Activated CD4-positive, alpha-beta T cell treated with anti-CD3 and anti-CD28 coated beads, Interleukin-2, amount 50 U/mL, for 1 hour (primary cell): ENCODE measurements at places on chromosomes 13 and 19.

GRCh38 chr13:23202383-23202782 lies 21.6 kb downstream of the SGCG start:
- no peak for DNase-seq

- DNase-seq, result peak; percentile 76
Observed at GRCh38 chr13:114110091-114110829, 22.2 kb downstream of the RASA3 start.

- DNase-seq, result no peak
Observed at GRCh38 chr19:50921426-50922316, 10.5 kb upstream of the KLK4 start.

DNA sequence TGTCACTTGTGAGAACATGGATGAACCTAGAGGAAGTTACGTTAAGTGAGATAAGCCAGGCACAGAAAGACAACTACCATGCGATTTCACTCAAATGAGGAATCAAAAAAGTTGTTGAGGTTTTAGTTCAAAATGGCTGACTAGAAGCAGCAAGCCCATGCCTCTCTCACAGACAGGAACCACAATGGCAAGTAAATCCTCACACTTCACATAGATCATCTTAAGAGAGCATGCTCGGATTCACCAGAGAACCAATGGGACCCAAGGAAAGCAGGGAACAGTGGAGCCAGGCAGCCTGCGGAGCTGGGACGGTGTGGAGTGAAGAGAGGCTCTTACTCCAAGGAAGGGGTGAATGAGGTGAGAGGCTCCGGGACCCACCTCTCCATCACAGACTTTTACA lies 581.0 kb downstream of the UQCRFS1 start:
- DNase-seq, result no peak

GRCh38 chr19:1286487-1287353 lies 1.0 kb downstream of the EFNA2 start:
- DNase-seq, result no peak

DNA sequence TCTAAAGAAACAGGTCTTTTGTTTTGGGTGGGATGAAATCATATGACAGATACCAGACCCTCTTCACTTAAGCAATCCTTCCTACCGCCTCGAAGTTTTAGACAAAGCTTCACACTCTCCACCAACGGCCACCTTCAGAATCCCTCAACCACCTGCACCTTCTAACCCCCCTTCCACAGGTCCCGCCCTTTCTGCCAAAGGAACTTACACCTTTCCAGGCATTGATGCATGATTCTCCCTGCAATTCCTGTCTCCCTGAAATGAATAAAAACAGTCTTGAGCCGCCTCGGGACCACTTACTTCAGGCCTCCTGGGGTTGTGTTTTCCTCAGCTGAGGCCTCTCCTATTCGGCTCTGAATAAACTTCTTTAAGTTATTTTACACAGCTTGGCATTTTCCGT lies 859 bp downstream of the ZNF433 start:
- DNase-seq, result no peak

- no peak for DNase-seq
Observed at GRCh38 chr13:25887962-25888655, 163.7 kb downstream of the SHISA2 start.

DNA sequence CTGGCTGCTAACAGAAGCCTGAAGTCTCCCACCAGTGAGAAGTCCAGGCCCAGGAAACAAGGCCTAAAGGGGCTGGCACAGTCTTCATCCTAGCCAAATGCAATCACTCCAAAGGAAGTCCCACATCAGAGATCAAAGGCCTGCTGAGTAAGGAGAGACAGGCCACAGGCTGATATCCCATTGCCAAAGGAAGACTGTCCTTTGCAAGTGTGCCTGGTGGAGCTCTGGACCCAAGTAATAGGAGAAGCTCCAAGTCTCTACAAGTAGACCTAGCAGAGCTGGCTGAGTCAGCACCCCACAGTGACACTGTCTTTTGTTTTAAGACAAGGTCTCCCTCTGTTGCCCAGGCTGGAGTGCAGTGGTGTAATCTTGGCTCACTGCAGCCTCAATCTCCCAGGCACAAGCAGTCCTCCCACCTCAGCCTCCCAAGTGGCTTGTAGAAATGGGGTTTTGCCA lies 4.5 kb downstream of the DBP start:
- no peak for DNase-seq
